Activated CD4-positive, alpha-beta T cell treated with anti-CD3 and anti-CD28 coated beads, Interleukin-2, amount 10 ng/mL, durations not matched to agents 24 days and 14 days (primary cell): ENCODE measurements at places on chromosomes 1 and 21.
A peak's percentile ranks its signal among the peaks of the same experiment; 100 is the strongest.

DNA sequence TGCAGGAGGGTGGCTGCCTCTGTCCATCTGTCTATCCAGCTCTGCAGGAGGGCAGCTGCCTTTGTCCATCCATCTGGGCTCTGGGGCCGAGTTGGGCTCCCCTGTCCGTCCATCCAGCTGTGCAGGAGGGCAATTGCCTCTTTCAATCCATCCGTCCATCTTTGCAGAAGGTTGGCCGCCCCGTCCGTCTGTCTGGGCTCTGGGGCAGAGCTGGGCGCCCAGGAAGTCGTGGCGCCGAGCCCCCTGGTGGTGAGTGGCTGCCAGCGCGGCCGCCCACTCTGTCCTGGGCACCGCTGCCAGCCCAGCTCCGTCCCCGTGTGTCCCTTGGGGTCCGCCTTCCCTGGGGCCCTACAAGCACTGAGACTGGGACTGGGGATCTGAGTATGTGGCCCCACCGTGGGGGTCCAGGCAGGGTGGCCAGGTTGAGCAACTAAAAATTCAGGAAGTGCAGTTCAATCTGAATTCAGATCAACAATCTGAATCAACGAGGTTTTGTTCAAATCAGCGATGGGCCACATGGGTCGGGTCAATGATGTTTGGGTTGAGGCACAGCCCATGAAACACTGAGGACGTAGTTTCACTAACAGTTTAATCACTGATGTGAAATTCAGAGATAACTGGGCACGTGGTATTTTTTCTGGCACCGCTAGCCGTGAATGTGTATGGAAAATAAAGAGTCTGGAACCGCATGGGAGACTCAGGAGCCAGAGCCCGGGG lies 99.1 kb upstream of the ACTRT2 start:
- peak; percentile 77 for DNase-seq

DNA sequence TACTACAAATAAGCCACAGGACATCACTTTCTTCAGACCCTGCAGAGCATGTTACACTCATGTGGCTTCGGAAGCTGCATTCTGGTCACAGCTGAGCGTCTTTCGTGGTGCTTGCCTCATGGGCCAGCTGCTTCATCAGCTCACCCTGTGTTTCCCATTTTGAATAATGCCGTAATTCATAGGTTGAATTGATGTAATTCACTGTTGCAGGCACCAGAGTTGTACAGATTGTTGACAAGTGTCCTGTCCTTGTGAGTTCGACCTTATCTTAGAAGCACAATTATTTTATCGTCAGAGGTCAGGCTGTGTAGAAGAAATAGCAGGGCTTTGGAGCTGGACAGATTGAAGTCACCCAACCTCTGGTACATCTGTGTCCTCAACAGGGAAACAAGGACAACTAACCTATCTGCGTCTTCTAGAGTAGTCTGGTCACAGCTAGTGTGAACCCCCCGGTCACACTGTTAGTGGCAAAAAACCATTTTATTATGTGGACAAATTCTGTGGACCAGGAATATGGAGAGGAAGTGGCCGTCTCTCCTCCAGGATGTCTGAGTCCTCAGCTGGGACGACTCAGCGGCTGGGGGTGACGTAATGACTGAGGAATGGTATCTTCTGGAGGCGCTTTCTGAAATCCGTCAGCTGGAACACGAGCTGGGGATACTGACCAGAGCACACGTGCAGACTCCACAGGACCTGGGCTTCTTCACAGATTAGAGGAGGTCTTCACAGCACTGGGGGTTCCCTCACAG lies 17.8 kb downstream of the PKNOX1 start:
- DNase-seq = no peak

- DNase-seq = no peak
Measured at GRCh38 chr21:43825936-43826622, 36.7 kb downstream of the RRP1 start.

DNA sequence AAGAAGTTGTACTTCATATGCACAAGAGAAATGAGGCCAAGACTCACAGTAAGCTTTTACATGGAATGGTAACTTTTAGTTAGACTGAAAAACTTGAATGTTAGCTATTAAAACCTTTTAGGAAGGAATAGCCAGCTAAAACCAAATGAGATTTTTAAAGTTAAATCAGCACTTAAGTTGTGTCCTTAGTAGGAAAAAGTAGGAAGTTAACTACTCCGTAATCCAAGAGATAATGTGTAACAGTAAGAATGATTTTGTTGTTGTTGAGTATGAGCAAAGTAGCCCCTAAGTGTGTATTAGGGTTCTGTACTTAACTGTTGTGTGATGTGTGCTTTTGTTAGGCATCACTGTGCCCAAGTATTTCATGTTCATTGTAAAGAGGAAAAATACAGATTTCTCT lies 13.2 kb downstream of the TARDBP start:
- DNase-seq = no peak

- DNase-seq = no peak
Measured at GRCh38 chr1:165501330-165501969, 42.4 kb upstream of the LRRC52 start.

GRCh38 chr1:171799166-171799565 lies 17.7 kb downstream of the METTL13 start:
- DNase-seq = no peak
